Astrocyte of the cerebellum (primary cell): ENCODE measurements at places on chromosomes 5 and 9.

DNA sequence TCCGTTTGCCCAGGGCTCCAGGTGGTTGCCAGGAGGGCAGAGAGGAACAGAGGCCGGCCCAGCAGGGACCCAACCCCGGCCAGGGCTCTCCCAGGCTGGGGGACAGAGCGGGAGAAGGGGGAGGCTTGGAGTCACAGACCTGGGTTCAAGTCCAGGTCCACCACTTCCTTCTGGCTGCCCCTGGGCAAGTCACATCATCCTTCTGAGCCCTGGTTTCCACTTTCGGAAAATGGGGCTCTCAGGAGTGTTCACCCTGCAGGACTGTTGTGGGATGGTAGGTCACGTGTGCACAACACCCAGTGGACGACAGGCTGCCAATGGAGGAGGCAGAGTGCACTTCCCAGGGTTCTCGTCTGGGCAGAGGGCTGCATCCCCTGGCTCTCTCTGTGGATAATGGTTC is 245.4 kb downstream of the PBX3 start:
- no peak for DNase-seq

DNA sequence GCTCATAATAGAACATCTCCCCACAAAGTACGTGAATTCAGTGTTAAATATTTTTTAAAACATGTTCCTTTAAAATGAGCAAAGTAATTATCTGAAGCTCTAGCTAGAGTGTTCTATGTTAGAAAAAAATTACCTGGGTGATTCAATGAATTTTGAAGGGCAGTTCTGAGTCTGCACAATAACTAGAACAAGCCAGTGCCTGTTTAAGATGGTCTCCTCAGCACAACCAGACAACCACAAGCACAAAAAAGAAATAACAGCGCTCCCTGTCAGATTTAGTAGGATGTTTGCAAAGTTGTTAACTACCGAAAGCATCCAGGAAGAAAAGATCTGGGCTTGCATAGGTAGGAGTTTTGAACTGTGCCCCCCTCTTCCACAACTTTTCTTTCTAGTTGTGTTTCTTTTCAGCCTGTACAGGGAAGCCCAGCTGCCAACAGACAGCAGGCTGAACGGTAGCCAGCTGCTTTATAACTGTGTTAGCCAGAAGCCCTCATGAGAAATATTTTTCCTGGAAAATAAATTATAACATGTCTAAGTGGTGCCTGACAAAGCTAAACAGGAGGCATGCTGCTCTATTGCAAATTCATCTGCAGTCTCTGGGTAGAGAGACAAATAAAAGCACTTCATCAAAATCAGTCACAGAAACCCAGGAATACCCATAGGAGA is 1026.9 kb downstream of the MAT2B start:
- no peak for DNase-seq

DNA sequence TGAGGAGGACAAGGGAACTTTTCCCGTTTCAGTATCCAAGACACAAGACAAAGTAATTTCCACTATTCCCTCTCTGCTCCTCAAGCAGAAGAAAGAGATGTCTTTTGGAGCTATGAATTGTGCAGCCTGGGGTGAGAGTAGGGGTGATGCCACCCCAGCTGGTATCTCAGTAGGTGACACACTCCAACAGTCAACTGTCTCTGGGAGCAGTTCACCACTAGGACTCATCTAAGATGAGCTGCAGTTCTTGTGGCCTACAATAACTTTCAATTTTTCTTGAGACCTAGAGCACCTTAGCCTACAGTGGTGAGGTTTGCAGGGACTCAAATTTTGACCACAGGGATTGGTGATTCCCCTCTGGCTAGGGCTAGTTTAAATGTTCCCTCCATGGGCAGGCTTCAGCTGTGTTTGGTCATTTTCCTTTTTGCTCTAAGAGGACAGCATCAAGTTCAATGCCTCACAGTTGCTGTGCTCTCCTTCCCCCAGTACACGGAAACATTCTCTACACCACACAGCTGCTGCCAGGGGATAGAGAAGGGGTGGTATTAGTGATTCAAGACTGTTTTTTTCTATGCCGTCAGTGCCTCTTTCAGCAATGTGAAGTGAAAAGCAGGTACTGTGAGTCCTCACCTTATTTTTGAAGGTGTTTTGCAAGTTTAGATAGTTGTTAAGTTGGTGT is 278.6 kb upstream of the RORB start:
- no peak for DNase-seq

GRCh38 chr9:77926371-77926878 is 105.2 kb downstream of the GNAQ start:
- DNase-seq: peak; percentile 60

GRCh38 chr5:56459394-56460194 is 226.5 kb upstream of the ANKRD55 start:
- DNase-seq: no peak

DNA sequence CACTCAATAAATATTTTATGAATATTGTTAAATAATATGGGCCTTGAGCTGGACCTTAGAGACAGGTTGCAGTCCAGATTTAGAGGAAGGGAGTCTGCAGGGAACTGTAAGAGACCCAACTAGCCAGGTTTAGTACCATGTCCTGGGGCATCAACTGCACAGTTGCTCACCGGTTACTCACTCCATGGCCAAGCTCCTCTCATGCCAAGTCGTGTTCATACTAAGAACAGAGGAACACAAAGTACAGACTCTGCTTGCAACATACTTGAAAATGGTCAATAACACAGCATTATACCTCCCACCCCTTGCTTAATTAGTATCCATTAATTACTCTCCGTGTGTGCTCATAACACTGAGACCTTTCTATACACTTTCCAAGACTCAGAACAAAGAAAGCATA is 317.6 kb upstream of the PIK3R1 start:
- DNase-seq: no peak

GRCh38 chr5:90473396-90474234 is 956 bp downstream of the MBLAC2 start:
- no peak for DNase-seq

GRCh38 chr9:87211669-87212068 is 264.4 kb upstream of the GAS1 start:
- no peak for DNase-seq

DNA sequence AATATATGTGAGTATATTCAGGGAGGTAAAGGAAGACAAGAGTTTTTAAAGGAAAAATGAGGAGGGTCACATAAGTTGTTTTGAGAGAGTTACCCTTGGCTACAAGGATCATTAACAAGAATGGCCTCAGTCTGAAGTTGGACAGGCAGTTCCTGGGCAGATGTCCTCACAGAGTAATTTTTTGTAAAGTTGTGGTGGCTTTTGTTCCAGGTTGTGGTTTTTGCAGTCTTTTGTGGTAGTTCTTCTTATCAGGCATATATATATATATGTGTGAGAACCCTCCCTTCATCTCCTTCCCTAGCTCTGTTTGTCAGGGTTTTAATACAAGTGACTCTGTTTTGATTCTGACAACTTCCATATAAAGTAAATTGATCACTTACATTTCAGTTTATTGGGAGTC is 60.0 kb downstream of the CSNK1G3 start:
- DNase-seq: no peak

DNA sequence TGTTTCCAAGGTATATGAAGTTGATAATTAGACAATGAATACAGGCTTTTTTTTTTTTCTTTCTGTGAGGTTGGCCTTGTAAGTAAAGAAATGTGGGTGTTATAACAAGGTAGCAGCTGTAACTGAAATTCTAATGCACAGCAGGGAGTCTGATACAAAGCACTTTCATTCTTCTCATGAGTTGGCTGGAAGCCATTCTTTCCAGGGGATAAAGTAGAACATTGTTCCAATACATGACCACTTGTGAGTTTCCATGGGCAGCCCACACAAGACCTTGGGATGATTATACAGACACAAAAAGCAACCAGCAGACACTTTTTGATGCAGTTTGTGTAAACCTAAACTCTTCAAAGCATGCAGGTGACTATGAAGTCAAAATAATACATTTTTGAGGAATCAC is 1785.9 kb upstream of the WWC1 start:
- peak; percentile 22 for DNase-seq

DNA sequence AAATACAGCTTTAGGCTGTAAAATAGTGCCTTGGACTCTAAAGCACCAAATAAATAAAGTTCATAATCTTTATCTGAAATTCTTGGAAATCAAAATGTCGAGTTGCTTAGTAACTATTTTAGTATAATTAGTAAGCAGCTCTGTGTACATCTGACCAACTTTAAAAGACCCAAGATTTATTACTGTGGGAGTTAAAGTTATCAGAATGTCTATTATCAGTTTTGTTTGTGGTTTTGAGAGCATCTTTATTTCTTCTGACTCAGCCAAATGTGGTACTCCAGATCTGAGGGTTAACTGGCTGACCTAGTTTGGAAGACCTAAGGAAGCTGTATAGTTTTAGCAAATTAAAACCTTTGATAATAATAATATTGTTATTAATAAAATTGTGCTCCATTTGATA is 81.2 kb downstream of the PRLR start:
- no peak for DNase-seq

GRCh38 chr9:113454914-113455761 is 8.4 kb upstream of the RGS3 start:
- peak; percentile 83 for DNase-seq

DNA sequence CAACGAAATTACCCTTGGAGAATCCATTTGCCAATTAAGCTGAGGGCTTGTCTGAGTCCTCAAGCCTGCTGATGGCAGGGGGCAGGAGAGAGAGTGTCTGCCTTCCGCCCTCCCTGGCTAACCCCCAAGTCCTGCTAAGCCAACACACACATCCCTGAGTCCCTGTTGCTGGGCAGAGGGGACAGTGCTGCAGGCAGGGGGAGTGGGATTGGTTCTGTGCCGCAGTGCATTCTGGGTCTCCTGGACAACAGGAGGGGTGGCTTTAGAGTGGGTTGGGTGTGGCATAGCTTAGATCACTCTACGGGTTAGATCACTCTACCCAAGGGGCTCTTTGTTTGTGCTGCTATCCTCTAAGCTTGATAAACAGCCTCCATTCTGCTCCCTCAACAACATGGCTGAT is 427.7 kb downstream of the CDK5RAP2 start:
- no peak for DNase-seq

DNA sequence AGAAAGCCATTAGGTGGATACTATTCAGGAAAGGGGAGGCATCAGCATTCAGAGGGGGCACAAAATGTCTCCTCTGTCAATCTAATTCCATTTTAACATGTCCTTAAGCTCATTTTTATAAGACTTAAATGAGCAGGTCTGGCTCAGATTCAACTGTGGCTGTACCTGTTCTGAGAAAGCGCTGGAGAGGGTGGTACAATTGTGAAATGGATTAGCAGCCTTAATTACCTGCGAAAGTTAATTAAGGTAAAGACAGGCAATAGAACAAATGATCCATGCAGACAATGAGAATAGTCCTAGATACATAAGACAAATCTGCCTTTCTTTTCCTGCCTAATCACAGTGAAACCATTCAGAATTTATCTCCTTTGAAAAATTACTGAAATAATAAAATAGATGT is 96.2 kb downstream of the TAF11L14 start:
- no peak for DNase-seq

DNA sequence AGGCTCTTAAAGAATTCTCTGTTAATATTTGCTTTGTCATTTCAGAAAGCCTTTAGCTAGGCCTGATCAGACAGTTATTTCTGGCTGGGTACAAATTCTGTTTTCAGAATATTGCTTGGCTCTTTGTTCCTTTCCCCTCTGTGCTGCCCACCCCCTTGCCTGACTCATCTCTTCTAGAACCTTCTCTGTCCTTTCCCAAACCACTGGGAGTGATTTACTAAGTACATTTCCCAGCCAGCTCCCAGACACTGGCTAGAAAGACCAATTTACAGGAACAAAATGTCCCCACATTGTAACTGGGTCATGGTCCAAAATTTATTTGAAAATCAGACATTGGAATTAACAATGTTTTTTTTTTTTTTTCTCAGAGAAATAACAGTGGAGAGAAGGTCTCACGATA is 133.1 kb upstream of the MAP1B start:
- DNase-seq: no peak

- no peak for DNase-seq
Observed at GRCh38 chr5:137164961-137165360, 334.2 kb downstream of the SPOCK1 start.

- DNase-seq: peak; percentile 54
Observed at GRCh38 chr5:115366223-115366622, 69.8 kb upstream of the CCDC112 start.

DNA sequence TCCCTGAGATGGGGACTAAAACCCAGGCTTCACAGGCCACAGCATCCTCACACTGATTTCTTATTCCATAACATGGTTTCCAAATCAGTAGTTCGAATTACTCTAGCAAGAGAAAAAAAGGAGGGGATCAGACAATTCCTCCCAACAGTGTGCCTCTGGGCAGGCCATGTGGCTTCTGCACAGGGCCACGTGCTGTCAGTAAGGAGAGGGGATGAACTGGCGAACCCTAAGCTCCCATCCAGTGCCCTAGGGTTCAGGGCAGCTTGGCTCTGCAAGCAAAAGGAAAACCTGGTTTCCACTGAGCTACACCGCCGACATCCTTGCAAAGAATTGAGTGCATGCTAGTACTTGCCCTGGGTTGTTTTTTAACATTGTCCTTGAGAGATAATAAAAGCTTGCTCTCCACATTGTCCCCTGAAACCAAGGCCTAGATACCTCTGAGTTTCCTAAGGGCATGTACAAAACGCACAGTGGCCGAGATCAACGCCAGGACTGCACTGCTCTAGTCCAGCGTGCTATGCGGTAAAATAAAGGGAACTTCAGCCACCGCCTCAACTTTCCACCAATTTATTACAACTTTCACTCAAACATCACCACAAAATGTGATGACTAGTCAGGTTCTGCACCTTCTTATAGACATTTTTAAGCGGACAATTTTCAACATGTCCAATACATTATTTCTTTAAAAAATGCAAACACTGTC is 4.5 kb downstream of the CAMSAP1 start:
- DNase-seq: no peak

- no peak for DNase-seq
Observed at GRCh38 chr5:88674356-88675167, 208.4 kb downstream of the MEF2C start.

DNA sequence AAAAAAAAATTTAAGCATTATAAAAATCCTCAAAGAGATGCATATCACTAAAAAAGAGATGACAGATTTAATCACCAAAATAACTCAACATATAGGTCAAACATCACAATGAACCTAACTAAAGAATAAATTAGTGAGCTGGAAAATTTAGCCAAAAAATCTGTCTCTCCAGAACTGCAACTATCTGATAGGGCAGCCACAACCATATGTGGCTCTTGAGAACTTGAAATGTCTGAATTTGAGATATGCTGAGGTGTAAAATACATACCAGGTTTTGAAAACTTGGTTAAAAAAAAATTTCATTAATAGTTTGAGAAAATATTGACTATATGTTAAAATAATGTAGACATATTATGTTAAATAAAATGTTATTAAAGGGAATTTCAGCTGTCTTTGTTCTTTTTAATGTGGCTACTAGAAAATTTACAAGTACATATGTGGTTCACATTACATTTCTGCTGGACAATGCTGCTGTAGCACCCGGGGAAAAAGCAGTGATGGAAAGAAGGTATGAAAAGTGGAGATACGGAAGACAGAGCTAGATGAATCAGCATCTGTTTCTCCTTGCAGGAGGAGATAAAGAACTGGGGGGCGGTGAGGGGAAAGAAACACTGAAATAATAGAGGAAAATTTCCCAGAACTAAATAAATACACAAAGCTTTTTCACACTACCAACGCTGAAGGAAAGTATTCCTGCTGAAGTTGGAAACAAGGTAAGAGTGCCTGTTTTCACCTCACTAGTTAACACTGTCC is 66.1 kb downstream of the DCP2 start:
- DNase-seq: no peak
